ENCODE measurements at places on chromosomes 4 and X.

- DNase-seq: peak; percentile 4
These were observed 34.1 kb upstream of the HHIP start for GRCh38 chr4:144611850-144612249.

DNA sequence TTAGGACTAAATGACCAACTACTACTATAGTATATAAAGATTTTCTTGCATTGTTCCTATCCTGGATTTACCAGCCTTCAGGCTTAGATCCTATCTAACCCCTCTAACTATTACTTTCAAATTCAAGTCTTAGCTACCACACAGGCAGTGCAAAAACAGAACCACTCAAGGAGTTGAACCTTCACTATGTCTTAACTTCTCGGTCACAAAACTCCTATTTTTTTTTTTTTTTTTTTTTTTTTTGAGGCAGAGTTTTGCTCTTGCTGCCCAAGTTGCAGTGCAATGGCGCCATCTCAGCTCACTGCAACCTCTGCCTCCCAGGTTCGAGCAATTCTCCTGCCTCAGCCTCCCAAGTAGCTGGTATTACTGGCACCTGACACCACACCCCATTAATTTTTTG, 6.3 kb upstream of the FAM200B start:
- no peak for DNase-seq

DNA sequence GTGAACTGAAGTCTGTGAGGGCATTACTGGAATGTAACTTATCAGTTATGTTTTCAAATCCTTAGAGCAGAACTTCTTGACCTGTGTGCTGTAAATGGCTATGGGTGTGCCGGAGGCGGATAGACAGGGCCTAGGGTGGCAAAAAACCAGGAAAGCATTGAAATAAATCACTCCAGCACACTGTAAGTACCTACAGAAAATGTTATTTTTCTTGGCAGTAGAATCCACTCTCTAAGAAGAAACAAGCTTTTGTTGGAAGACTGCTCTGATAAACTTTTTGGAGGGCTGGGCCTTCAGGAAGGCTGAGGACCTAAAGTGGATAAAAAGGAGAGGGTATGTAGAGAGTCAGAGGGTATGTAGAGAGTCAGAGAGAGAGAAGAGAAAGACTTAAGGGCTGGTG, 14.9 kb downstream of the CPE start:
- no peak for DNase-seq

DNA sequence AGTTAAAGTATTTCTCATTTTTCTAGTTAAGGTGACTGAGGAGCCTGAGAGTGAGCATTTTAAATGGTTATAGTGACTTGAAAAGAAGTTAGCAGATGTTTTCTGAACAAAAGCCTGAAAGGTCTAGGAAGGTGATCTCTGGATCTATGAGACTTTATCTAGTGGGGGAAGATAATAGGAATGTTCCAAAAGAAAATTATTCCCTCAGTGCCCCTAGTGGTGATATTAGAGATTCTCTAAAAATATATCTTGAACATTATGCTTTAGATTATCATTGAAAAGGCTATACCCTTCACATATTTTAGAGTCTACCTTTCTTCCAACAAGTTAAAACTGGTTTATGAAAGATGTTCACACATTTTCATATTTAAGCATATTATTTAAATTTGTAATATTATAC, 69.0 kb upstream of the SPANXN1 start:
- no peak for DNase-seq

GRCh38 chrX:8433109-8434062, 31.2 kb upstream of the VCX3B start:
- no peak for DNase-seq
